ENCODE measurements at places on chromosomes 7 and 10.
A peak's percentile ranks its signal among the peaks of the same experiment; 100 is the strongest.

- no peak for DNase-seq
- H3K4me1 ChIP-seq, result peaks cover 7% of the 10 kb centered on the region
- H3K4me3 ChIP-seq, result no peak overlapping the region
- H3K36me3 ChIP-seq, result peaks cover under 1% of the 10 kb centered on the region
- no peak overlapping the region for H3K27ac ChIP-seq
These were observed 67.1 kb downstream of the MTURN start for GRCh38 chr7:30201921-30202320.

- H3K4me1 ChIP-seq, result peaks cover 12% of the 10 kb centered on the region
- peak overlapping the region; percentile 80 for H3K4me3 ChIP-seq
- no peaks in the 10 kb centered on the region for H3K36me3 ChIP-seq
These were observed 757 bp upstream of the GRID1 start for GRCh38 chr10:86367152-86367951.

DNA sequence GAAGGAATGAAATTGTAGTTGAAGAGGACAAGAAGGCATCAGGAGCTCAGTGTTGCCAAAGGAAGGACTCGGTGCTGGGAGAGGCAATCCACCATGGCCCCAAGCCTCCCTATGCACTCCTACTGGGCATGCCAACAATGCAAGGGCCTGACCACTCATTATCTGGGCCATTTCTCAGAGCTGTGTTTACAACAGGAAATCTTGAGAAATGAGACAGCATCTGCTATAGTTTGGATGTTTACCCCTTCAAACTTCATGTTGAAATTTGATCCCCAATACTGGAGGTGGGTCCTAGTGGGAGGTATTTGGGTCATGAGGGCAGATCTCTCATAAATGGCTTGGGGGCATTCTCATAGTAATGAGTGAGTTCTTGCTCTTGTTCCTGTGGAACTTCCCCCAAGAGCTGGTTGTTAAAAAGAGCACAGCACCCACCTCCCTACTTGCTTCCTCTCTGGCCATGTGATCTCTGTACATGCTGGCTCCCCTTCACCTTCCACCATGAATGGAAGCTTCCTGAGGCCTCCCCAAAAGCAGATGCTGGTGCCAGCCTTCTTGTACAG, 50.8 kb upstream of the AOAH start:
- H3K36me3 ChIP-seq, result no peaks in the 10 kb centered on the region
- no peak for DNase-seq
- H3K27ac ChIP-seq, result no peak overlapping the region
- H3K4me3 ChIP-seq, result no peak overlapping the region
- no peaks in the 10 kb centered on the region for H3K4me1 ChIP-seq
- no peaks in the 10 kb centered on the region for H3K27me3 ChIP-seq

DNA sequence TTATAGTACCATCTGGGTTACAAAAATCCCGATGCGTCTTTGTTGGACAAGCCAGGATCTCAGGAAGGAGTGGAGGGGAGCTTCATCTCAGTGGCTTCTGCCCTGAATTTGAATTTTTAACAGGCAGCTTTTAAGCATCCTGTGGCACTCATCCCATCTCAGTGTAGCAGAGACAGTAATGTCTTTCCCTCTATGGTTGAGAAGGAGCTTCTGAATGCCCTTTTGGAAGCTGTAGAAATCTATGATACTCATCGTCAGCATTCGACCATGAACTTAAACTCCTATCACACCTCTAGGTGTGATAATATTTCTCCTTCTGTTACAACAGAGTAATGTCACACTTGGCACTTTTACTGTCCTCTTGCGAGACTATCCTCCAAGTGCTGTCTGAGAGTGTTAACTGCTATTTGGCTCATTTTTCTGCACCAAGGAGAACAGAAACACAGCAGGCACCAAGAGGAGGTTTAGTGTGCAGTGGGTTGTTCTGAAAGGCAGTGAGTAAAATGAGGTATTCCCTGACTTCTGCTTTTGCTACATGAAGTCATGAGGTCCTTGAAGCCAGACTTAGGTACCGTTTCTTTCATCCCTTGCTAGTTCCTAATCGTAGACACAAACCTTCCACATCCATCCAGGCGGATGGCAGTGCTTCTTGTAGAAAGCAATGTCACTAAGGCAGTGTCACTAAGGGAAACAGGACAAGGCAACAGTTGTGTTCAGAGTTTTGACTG, 177.4 kb downstream of the CELF2 start:
- H3K36me3 ChIP-seq, result peaks cover 16% of the 10 kb centered on the region
- no peak for DNase-seq
- no peak overlapping the region for H3K4me3 ChIP-seq
- H3K27me3 ChIP-seq, result no peaks in the 10 kb centered on the region
- H3K4me1 ChIP-seq, result peaks cover 38% of the 10 kb centered on the region
- H3K27ac ChIP-seq, result no peak overlapping the region

GRCh38 chr10:22219308-22219707, 1.5 kb upstream of the EBLN1 start:
- no peaks in the 10 kb centered on the region for H3K4me1 ChIP-seq
- no peaks in the 10 kb centered on the region for H3K27me3 ChIP-seq
- H3K4me3 ChIP-seq, result no peak overlapping the region
- no peak overlapping the region for H3K27ac ChIP-seq
- no peaks in the 10 kb centered on the region for H3K36me3 ChIP-seq

GRCh38 chr10:80077869-80078447, 507 bp upstream of the TMEM254 start:
- DNase-seq, result no peak
- no peaks in the 10 kb centered on the region for H3K36me3 ChIP-seq
- H3K27me3 ChIP-seq, result no peaks in the 10 kb centered on the region
- peak overlapping the region; percentile 95 for H3K4me3 ChIP-seq
